WERI-Rb-1 (cell line): ENCODE measurements at places on chromosomes 16 and 17.

DNA sequence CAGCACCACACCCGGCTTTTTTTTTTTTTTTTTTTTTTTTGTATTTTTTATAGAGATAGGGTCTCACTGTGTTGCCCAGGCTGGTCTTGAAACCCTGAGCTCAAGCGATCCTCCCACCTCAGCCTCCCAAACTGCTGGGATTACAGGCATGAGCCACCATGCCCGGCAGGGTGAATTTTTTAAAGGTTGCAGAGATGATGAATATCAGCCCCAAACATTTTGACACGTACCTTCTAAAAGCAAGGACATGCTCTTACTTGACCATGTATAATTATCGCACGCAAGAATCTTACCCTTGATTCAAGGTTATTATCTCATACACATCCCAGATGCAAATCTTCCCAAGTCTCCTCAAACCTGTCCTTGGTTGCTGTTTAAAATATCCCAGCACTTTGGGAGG lies 4.3 kb upstream of the FOXC2 start:
- no peak for DNase-seq

DNA sequence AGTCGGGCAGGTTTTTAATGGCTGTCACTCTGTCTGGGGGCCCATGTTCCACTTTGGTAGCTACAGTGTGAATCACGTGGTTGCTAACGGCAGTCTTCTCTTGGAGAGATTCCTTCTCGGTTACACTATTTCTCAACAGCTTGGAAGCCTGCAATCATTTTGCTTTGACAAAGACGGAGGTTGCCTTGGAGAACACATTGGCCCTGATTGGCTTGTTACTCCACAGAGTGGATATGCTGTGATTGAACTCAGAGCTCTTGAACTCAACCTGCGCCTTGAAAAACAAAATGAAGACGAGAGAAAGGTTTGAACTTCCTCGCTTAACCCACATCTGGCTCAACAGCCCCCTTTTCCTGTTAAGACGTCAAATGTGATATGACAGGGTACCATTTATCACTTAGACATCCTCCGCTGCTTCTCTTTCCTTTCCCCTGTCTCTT lies 218.9 kb downstream of the MAF start:
- no peak for DNase-seq

DNA sequence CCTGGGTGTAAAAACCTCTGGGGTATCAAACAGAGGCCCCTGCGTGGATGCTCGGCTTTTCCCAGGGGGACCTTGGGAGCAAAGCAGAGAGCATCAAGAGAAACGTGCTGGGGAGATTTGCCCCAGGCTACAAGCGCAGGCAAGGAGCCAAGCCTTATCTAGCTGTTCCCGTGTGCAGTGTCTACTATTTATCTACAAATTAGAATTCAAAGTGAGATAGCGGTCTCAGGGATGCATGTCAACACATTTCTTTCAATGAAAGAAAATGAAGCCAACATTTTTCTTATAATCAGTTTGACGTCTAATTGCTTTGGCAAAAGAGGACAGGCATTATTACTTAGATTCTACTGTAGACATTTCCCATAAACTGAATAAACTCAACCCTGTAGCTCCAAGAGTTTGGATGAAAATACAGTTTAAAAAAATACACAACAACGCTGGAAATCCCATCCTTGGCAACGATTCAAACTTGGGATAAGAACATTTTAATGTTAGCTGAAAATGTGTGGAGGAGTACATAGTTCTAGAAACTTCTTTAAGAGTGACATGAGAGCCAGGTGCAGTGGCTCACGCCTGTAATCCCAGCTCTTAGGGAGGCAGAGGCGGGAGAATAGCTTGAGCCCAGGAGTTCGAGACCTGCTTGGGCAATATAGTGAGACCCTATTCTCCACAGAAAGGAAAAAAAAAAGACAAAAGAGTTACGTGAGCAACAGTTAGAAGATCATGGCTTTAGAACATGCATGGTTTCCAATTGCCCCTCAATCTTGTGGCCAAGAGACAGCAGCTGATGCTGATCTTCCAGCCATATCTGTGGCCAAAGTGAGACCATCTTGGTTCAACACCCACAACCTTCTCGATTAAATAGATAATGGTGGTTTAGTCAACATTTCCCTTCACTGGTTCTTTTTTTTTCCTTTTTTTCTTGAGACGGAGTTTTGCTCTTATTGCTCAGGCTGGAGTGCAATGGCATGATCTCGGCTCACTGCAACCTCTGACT lies 7.2 kb downstream of the SPNS3 start:
- DNase-seq, result no peak

GRCh38 chr17:44552361-44552760 lies 4.9 kb upstream of the FZD2 start:
- DNase-seq, result no peak

DNA sequence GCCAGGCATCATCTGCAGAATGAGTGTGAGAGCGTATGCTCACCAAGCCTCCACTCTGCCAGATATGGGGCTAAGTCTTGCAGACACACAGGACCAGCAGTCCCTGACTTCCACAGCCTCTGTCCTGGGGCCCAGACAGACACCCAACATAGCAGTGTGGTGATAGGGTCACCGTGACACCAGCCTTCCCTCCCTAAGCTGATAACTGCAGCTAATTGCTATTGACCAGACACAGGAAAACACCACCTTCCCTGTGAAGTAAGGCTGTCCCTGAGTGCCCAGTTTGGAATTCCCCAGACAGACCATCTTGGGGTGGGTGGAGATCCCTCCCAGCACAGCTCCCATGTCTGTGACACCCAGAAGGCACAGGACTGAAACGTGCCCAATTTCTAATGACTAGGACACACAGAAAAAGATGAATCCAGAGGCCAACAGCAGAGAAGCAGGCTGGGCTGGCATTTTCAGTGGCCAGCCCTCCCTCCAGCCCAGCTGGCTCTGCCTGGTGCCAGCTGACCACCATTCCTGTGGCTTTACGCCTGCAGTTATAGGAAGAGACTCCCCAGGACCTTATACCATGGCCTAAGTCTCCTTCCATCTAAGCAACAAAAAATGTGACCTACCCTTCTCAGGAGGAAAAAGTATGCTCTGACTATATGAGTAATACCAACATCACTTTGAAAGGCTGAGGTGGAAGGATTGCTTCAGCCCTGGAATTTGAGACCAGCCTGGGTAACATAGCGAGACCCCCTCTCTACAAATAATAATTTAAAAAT lies 30.3 kb downstream of the ATPAF2 start:
- DNase-seq, result no peak

DNA sequence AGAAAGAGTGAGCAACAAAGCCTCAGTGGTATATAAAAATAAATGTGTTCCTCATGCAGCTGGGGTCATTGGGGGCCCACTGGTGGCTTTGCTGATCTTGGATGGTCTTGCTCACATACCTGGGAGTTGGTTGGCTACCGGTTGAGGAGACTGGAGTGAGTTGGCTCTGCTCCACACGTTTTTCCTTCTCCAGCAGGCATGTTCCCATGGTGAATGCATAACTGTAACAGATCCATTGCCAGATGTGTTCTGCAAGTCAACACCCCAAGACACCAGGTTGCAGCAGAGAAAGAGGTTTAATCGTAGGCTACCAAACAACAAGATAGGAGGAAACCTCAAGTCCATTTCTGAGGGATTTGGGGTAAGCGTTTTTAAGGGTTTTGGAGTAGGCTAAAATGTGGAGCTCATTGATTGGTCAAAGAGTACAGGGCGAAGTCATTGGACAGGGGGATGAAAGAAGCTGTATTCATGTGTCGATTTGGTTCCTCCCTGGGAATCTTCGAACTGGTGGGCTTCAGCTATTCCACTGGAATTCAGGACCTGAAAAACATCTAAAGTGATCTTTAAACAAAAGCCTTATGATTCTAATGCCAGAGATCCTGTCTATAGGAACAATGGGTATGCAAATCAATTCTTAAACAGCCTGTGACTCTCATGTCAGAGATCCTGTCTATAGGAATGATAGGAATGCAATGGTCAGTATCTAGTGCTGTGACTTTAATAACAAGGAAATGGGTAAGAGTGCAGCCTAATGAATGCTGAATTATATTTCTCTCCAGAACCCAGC lies 467.5 kb upstream of the C16orf82 start:
- no peak for DNase-seq

- no peak for DNase-seq
Observed at GRCh38 chr17:3866276-3866675, 20.2 kb upstream of the NCBP3 start.

DNA sequence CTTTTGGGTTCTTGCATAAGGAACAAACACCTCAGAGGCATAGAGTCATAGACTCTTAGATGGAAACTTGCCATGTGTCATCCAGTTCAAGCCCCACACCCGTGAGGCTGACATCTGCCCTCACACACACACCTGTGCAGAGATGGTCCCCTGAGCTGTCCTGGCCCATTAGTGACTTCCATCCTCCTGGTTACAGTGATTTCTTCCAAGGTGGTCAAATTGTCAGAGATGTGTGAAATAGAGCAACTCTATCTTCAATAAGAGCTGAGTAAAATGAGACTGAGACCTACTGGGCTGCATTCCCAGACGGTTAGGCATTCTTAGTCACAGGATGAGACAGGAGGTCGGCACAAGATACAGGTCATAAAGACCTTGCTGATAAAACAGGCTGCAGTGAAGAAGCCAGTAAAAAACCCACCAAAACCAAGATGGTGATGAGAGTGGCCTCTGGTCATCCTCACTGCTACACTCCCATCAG lies 342.2 kb upstream of the TNRC6C start:
- DNase-seq, result no peak
